ENCODE measurements at places on chromosomes 6 and 20. TPM values are rescaled to one million over a fixed set of nuclear protein-coding genes. Genes with fewer than 3 reads are reported as not detected.

DNA sequence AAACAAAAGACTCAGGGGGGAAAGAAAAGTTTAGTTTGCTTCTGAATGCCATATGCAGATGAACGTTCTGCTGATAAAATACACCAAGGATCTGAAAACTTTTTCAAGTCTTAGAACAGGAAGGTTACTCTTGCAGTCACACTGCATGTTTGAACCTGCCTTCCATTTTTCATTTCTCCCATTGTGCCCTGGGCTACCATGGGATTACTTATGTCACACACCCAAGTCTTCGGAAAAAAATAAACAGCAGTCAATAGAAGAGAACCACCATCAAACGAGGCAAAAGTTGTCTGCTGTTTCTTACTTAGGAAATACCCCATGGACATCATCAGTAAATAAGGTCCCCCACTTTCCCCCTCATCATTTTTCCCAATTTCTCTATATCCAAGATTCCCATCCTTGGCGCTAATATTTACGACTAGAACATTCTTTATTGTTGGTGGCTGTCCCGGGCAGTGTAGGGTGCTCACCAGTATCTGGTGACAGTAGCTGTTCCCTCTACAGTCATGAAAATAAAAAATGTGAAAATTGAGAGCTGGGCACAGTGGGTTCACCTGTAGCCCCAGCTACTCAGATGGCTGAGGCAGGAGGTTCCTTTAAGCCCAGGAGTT lies 202.5 kb downstream of the BCAS1 start:
- no peak for DNase-seq

DNA sequence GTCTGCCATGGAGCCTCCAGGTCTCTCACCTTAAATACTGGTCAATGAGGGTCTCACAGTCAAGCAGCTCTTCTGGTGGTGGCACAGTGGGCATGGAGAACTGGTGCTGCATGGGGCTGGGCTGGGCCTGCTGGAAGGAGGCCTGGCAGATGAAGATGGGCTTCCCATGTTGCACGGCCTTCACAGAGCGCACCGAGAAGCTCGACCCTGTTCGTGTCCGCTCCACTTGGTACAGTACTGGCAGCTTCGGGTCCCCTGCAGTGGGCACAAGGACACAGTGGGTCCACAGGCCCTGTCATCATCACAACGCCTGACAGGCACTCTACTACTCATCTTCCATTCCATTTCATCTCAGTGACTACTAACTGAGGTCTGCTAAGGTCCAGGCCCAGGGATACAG lies 8.8 kb downstream of the ACOT8 start:
- no peak for DNase-seq

Gene TRIM15
- not detected for total RNA-seq

DNA sequence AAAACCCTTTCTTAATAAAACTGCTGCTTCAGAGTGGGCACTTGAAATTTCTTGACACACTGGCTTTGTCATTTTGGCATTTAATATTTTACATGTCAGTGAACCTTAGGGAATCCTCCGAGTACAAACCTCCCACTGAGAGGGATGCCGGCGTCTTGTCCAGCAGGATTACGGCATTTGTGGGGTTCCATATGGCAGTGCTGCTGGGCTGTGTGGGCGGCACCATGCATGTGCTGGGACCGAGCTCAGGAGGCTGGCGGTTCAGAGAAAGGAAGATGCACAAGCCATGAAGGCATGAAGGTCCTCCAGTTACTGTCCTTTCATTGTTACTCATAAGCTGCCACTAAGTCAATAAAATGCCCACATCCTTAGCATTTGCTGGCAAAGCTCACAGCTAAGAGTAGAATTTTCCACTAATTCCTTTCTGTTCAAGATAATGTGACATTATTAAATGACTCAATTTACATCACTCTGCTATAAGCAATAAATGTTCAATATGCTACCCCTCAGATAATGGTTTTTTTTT lies 61.4 kb downstream of the LY86 start:
- no peak for DNase-seq

- DNase-seq = peak; percentile 37
Measured at GRCh38 chr6:132910759-132911158, 96.4 kb downstream of the RPS12 start.

GRCh38 chr6:113437566-113437965 lies 419.6 kb upstream of the MARCKS start:
- DNase-seq = peak; percentile 52

- DNase-seq = no peak
Measured at GRCh38 chr20:63735859-63736718, at the start of gene LIME1. LIME1 (plus strand) TSS chr20:63736664; CDS start chr20:63737550, 886 bp downstream.
